ENCODE measurements at places on chromosomes 12 and 14. TPM values are rescaled to one million over a fixed set of nuclear protein-coding genes. Genes with fewer than 3 reads are reported as not detected.

DNA sequence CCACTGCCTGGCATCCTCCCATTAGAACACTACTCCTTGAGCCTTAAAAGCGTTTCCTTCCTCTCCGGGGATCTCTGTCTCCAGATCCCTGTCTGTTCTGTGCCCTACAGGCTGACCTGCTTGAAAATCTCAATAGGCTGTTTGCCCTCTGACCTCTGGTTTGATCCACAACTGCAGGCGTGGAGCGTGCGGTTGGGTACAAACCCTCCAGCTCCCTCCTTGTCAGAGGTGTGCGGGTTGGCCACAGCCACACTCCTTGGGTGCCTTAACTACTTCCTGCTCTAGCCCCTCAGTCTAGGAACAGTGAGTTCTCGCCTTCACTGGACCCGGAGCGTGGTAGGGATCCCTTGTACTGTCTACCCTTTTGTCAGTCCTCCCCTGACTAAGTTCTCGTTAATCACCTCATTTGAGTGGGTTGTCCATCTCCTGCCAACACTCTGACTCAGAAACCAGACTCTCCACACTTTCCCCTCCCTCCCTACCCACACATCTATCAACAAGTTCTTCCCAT, 33.1 kb downstream of the CMKLR1 start:
- H3K4me3 ChIP-seq = no peak overlapping the region
- H3K4me1 ChIP-seq = peaks cover 28% of the 10 kb centered on the region
- no peaks in the 10 kb centered on the region for H3K36me3 ChIP-seq
- DNase-seq = no peak
- H3K27me3 ChIP-seq = peaks cover 6% of the 10 kb centered on the region
- H3K27ac ChIP-seq = no peak overlapping the region

DNA sequence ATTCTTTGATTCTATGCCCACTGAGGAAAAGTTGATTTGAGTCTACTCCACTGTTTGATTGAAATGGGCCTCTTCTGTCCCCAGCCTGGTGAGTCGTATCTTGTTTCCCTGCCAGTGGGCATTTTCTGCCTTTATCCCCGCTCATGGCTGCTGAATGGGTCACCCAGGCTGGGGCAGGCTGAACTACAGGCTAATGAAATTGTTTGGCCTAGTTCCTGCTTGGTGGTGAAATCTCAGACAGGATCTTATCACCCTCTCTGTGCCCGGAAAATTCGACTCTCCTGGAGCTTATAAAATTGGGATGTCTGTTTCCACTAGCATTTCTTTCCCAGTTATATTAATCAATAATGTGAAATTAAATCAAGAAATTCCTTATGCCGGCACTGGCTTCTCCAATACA, 65.0 kb downstream of the CHST11 start:
- DNase-seq = no peak
- no peak overlapping the region for H3K4me3 ChIP-seq
- no peaks in the 10 kb centered on the region for H3K27me3 ChIP-seq
- no peak overlapping the region for H3K27ac ChIP-seq
- H3K36me3 ChIP-seq = no peaks in the 10 kb centered on the region
- peaks cover 37% of the 10 kb centered on the region for H3K4me1 ChIP-seq

The SLC25A47 gene
- total RNA-seq = not detected

DNA sequence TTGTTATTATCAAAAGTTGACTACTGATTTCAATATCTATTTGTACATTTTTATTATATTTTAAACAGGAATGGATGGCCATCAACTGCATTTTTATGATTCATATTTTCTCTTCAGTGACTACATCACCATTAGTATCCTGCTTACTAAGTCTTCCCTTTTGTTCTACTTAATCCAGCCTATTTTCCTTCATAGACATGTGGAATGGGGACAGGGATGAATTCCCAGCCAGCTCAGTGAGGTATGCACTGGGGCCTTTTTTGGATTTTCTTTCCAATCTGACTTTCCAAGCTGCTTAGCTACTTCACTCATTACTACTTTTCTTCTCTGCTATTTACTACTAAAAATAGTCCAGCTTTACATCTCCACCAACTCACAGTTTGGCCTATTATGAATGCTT, 38.4 kb downstream of the AKAP6 start:
- H3K36me3 ChIP-seq = no peaks in the 10 kb centered on the region
- H3K27ac ChIP-seq = no peak overlapping the region
- no peak overlapping the region for H3K4me3 ChIP-seq
- H3K27me3 ChIP-seq = no peaks in the 10 kb centered on the region

GRCh38 chr14:30779210-30779609, 95.1 kb upstream of the COCH start:
- no peaks in the 10 kb centered on the region for H3K36me3 ChIP-seq
- no peaks in the 10 kb centered on the region for H3K4me1 ChIP-seq
- H3K4me3 ChIP-seq = no peak overlapping the region
- H3K27ac ChIP-seq = no peak overlapping the region

The SPX gene
- total RNA-seq = not detected

The ACYP1 gene
- total RNA-seq = 17.5 TPM

- H3K27me3 ChIP-seq = no peaks in the 10 kb centered on the region
- no peak for DNase-seq
- no peak overlapping the region for H3K4me3 ChIP-seq
- H3K36me3 ChIP-seq = no peaks in the 10 kb centered on the region
- no peak overlapping the region for H3K27ac ChIP-seq
Observed at GRCh38 chr12:66032739-66033138, 97.8 kb downstream of the LLPH start.

The TSPAN11 gene
- total RNA-seq = 19.7 TPM

DNA sequence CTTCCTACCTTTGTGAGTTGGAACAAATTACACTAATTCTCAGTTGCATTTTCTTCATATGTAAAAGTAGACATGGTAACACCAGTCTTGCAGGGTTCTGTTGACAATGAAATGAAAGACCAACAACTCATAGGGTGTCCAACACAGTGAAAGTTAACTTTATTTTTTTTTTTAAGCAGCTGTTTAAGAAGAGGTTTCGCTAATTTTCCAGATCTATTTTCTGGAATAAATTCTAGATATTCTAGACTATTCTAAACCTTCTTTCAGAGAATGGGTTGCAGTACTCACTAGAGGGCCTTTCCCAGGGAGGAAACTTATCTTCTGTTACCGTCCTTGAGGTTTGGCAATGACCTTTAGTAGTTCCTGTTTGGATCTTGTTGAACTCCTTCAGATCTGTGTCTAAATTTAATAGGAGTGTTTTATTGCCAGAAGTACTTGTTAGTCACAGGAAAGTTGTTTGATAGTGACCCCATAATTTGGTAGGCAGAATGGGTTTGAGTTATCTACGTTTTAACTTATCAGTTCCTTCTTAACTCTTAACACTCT, 2.8 kb upstream of the ART4 start:
- peaks cover 77% of the 10 kb centered on the region for H3K4me1 ChIP-seq
- H3K4me3 ChIP-seq = no peak overlapping the region
- H3K27me3 ChIP-seq = no peaks in the 10 kb centered on the region
- peak overlapping the region; percentile 81 for H3K27ac ChIP-seq
- no peak for DNase-seq

DNA sequence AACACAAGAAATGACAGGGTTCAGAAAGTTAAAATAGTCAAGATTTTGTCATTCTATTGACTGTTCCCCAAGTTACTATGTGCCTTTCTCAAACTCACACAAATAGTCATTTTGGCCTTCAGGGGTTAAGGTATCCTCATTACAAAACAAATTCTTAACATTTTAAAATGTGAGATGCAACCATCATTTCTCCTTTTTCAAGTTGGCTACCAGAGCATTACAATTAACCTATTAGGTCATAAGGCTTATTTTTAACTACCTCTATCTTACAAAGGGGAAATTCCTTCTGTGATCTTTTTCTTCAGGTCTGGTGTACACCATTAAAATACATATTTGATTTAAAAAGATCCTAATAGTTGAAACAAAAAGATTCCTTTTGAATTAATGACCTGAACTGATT, 61.2 kb downstream of the SLC38A1 start:
- H3K36me3 ChIP-seq = peaks cover 39% of the 10 kb centered on the region
- no peaks in the 10 kb centered on the region for H3K27me3 ChIP-seq
- no peak for DNase-seq
- no peak overlapping the region for H3K4me3 ChIP-seq
- H3K27ac ChIP-seq = peak overlapping the region; percentile 66

The CAPZA3 gene
- not detected for total RNA-seq

DNA sequence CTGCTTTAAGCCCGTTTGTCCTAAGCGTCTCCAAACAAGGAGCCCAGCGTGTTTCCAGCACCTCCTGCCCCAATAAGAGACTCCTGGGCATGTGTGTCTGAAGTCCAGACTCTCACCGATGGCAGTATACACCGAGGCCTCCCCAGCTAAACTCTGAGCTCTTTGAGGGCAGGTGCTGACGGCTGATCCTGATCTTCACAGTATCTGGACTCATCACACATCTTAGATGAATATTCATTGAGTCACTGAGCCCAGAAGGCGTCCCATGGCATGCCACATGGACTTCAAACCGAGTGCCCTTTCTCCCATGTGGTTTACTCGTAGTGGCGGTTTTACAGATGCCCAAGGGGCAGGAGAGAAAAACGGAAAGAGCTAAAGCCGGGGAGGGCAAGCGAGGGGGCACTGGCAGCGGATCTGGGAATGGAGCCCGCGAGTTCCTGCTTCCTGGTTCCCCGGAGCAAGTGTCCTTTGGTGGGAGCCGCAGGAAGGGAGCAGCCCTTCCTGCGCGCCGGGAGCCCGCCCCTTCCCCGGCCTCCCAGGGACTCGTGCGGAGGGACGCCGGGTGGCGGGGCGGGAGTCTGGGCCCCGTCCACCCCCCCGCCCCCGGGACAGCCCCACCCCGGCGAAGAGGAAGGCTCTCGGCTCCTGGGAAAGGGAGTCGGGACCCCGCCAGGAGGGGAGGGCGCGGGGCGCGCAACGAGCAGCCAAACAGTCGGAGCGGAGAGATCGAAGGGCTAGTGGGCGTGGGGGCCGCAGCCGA, 585 bp upstream of the TEAD4 start:
- peaks cover 24% of the 10 kb centered on the region for H3K27me3 ChIP-seq
- H3K4me1 ChIP-seq = peaks cover 40% of the 10 kb centered on the region
- peaks cover 4% of the 10 kb centered on the region for H3K36me3 ChIP-seq
- DNase-seq = peak; percentile 47

GRCh38 chr14:91338379-91338778, 79.2 kb downstream of the CCDC88C start:
- DNase-seq = no peak
- peaks cover 15% of the 10 kb centered on the region for H3K4me1 ChIP-seq
- H3K4me3 ChIP-seq = no peak overlapping the region
- no peak overlapping the region for H3K27ac ChIP-seq
- H3K36me3 ChIP-seq = peaks cover 7% of the 10 kb centered on the region
- H3K27me3 ChIP-seq = peaks cover 4% of the 10 kb centered on the region

The BDKRB2 gene
- total RNA-seq = 11.3 TPM

- no peaks in the 10 kb centered on the region for H3K36me3 ChIP-seq
- peaks cover 7% of the 10 kb centered on the region for H3K4me1 ChIP-seq
- H3K4me3 ChIP-seq = no peak overlapping the region
- DNase-seq = no peak
- H3K27me3 ChIP-seq = peaks cover 2% of the 10 kb centered on the region
- H3K27ac ChIP-seq = no peak overlapping the region
Observed at GRCh38 chr12:3882896-3883564, 9.8 kb upstream of the PARP11 start.

The AQP2 gene
- total RNA-seq = not detected

DNA sequence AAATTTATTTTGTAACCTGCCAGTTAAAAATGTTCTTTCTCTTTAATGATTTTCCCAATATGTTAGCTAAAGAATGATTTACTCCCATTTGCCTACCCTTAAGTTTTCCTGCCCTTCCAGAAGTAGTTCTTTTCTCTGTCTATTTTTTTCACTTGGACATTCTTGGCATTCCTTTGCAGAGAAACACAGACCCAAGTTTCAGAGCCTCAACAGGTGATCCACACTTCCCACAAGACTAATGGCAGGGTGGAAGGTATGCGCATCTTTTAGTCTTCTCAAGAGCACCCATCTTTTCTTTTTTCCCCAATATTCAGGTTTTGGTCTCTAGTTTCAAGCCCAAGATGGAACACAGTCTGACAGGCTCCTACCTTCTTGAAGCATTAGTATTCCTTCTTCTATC, 420.7 kb downstream of the ADAMTS20 start:
- peaks cover 11% of the 10 kb centered on the region for H3K36me3 ChIP-seq
- DNase-seq = no peak
- H3K27ac ChIP-seq = peak overlapping the region; percentile 58

GRCh38 chr14:31222834-31223233, 15.2 kb upstream of the HECTD1 start:
- no peak overlapping the region for H3K27ac ChIP-seq
- no peak overlapping the region for H3K4me3 ChIP-seq
- no peaks in the 10 kb centered on the region for H3K36me3 ChIP-seq
- H3K27me3 ChIP-seq = no peaks in the 10 kb centered on the region
- H3K4me1 ChIP-seq = no peaks in the 10 kb centered on the region

GRCh38 chr12:111037047-111037446, 116.7 kb upstream of the MYL2 start:
- H3K27me3 ChIP-seq = peaks cover 59% of the 10 kb centered on the region
- no peak overlapping the region for H3K27ac ChIP-seq
- peaks cover 4% of the 10 kb centered on the region for H3K36me3 ChIP-seq
- no peak for DNase-seq

GRCh38 chr14:31411218-31411727, 9.1 kb downstream of the HEATR5A start:
- DNase-seq = no peak
- H3K4me1 ChIP-seq = peaks cover 15% of the 10 kb centered on the region
- no peaks in the 10 kb centered on the region for H3K27me3 ChIP-seq
- H3K36me3 ChIP-seq = no peaks in the 10 kb centered on the region
- H3K4me3 ChIP-seq = no peak overlapping the region

DNA sequence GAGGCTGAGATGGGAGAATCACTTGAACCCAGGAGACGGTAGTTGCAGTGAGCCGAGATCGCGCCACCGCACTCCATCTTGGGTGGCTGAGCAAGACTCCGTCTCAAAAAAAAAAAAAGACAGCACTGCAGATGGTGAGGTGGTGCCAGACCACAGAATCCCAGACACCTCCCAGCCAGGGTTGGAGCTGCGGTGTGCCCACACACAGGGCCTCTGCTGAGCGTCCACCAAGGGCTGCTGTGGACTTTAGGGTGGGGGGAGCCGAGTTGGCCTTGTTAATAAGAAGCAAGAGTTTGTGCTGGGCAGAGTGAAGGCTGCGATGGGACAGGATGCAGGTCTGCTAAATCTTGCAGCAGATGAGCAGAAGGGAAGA, 14.2 kb downstream of the KMT5A start:
- no peak for DNase-seq
- peaks cover 31% of the 10 kb centered on the region for H3K36me3 ChIP-seq
- H3K4me1 ChIP-seq = no peaks in the 10 kb centered on the region
- H3K27me3 ChIP-seq = no peaks in the 10 kb centered on the region
- no peak overlapping the region for H3K27ac ChIP-seq

The RTN1 gene
- 0.78 TPM for total RNA-seq

- DNase-seq = no peak
- H3K4me1 ChIP-seq = peaks cover 21% of the 10 kb centered on the region
- peaks cover 4% of the 10 kb centered on the region for H3K36me3 ChIP-seq
- no peak overlapping the region for H3K4me3 ChIP-seq
- H3K27ac ChIP-seq = no peak overlapping the region
Observed at GRCh38 chr14:75845136-75845804, 136.5 kb downstream of the TGFB3 start.

DNA sequence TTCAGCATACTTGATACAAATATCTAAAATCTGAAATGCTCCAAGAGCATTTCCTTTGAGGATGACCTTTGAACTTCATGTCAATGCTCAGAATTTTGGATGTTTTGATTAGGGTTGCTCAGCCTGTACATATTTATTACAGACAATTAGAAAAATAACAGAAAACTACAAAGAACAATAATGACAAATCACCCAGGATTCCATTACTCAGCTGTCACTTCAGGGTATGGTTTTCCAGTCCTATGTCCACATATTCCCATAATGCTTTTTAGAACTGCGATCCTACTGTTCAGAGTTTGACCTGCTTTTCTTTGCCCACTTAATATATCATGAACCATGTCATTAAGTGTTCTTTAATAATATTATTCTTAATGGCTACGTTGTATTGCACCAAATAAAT, 11.4 kb downstream of the DLGAP5 start:
- no peaks in the 10 kb centered on the region for H3K27me3 ChIP-seq
- H3K36me3 ChIP-seq = peaks cover 9% of the 10 kb centered on the region
- H3K27ac ChIP-seq = no peak overlapping the region
- H3K4me1 ChIP-seq = no peaks in the 10 kb centered on the region
- DNase-seq = no peak
- H3K4me3 ChIP-seq = no peak overlapping the region
